Left lung (tissue), 14 donors: ENCODE measurements at places on chromosomes 12 and 14. TPM values are rescaled to one million over a fixed set of nuclear protein-coding genes. Genes with fewer than 3 reads are reported as not detected.

GRCh38 chr14:63737582-63738006, 9.7 kb upstream of the SGPP1 start:
- no peak for DNase-seq

- no peak for DNase-seq
Measured at GRCh38 chr12:53267306-53267998, 647 bp upstream of the ESPL1 start.

DNA sequence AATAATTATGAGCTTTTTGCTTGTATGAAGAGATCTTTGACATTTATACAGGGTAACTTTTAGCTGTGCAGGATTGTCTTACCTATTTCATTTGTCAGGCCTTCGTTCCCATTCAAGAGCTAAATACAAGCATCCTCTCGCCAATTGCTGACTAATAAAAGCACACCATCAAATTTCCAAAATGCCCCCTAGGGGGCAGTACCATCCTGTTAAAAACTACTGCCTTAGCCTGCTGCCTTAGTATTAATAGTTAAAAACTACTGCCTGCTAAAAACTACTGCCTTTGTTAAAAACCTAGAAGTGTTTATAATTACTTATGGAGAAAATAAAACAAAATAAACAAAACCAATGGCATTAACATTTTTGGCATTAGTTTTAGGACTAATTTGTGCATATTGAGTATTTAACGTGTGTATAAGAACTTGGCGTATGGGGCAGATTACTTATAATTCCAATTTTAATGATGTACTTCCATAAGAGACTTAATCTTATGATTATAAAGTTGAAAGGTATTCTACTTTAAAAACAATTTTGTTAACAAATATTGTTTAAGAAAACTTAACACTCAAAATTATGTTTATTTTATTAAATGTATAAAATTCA, 3.0 kb upstream of the IFI27L2 start:
- DNase-seq = peak; percentile 74

DNA sequence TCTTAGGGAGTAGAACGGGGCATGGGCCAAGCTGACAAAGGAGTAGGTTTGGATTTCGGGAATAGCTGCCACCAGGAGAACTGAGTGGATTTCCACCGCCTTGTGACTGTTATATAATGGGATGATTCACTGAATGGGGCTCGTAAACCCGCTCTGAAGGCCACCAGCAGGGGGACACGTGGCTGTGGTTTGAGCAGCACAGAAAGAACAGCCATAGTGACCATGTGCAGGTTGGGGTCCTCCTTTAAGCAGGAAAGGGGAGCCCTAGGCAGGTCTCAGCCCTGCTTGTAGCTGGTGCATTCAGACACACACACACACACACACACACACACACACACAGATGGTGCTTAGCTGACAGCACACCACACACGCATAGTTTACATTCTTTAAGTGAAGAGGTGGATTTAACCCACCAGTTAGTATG, 8.6 kb upstream of the ASB2 start:
- no peak for DNase-seq

DNA sequence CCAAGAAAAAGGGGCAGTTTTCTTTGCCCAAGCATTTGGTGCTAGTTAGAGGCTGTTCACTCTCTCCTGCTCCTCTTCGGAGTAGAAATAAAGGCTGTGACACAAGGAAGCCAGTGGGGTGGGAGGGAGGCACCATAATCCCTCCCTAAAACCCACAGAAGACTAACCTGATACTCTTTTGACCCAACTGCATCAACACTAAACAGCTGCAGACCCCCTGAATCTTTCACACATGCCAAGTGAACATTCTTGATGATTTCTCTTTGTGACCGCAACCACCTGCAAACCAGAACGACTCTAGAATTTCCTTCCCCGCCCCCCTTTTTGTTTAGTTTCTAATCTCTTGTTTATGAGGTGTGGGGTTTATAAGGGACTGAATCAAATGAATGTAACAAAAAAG, 175.8 kb upstream of the BCL2L14 start:
- no peak for DNase-seq

DAAM1 gene
- 49.4 TPM for total RNA-seq

DNA sequence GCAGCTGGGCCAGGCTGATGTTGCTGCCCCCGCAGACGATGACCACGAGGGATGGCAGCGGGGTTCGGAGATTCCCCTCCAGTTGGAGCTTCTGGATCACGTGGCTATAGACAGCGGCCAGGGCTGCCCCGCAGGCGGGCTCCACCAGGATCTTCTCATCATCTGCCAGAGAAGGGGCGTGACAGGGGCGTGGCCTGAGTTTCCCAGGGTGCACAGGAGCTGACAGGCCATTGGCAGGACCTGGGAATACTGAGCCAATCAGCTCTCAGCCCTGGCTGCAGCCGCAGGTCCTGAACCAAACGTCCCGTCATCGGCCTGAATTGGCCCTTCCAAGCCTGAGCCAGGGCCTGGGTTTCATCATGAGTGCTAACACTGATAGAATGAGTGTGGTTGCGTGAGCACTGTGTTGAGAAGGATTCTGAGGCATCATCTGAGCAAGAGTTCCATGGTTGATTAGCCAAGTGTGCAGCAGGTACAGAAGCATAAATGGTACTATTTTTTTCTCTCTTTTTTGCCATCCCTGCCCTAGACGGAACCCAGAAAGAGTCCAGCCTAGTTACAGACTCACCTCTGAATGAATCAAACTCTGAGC, 10.6 kb downstream of the SDS start:
- no peak for DNase-seq

DNA sequence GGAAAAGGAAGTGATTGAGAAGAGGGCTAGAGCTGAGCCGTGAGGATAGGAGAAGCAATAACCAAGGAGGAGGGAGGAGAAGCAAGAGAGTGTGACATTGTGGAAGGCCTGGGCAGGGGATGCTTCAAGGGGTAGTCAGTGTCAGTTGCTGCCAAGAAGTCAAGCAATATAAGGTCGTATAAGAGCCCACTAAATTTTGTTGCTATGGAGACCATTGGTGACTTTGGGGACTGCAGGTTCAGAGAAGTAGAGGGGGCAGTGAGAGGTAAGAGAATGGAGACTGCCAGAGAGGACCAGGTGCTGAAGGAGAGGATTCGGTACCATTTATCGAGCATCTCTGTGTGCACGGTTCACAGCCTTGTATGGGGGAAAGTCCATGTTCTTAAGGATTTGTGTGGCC, 3.1 kb upstream of the ATXN3 start:
- DNase-seq = no peak

DNA sequence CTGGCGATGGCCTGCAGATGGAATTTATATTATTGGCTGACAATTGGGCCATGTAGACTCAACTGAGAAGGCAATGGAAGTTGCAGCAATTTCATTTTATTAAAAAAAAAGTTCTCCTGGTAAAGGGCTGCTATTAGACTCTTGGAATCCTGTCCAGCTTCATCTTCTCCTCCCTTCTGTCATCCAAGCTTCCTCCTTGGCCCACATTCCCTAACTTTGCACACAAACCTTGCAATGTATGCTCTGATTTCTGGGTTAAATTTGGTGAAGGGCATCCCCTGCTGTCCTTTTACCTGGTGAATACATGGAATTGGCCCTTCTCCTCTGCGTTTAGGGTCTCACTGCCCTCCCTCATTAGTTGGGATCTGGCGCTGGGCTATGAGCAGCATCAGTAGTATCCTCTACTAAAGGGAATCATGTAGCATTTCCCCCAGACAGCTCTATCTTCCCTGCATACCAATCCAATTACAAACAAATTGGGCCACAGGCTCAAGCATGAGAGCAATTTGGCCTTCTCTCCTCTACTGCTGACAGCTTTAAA, 336.9 kb downstream of the BMP4 start:
- DNase-seq = no peak

DNA sequence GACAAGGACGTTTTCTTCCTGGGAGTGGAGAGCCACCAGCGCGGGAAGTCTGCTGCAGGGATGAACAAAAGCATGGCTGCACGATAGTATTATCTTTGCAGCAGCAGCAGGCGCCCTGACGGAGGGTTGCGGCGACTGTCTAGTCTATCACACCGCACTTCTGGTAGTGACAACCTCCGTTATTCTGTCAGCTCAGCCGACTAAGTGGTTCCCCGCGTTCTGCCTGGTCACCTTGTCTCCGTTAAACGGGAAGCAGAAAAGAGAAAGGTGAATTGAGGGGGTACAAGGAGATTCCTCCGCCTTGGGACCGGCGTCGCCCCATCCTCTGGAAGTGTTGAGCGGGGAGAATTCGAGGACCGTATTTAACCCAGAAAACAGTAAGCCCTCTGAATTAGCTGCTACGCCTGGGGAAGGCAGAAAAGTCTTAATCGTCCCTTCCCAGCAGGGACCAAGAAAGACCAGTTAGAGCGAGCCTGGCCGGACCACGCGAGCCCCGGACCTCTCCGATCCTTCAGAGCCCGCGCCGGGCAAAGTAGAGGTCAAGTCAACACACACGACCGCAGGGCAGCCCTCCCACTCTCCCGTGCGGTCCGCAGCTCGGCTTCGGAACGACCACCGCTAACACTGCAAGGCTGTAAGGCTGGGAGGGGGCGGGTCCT, 536 bp upstream of the DAAM1 start:
- no peak for DNase-seq
